ENCODE measurements at places on chromosomes 13 and 19. TPM values are rescaled to one million over a fixed set of nuclear protein-coding genes. Genes with fewer than 3 reads are reported as not detected.
A peak's percentile ranks its signal among the peaks of the same experiment; 100 is the strongest.

DNA sequence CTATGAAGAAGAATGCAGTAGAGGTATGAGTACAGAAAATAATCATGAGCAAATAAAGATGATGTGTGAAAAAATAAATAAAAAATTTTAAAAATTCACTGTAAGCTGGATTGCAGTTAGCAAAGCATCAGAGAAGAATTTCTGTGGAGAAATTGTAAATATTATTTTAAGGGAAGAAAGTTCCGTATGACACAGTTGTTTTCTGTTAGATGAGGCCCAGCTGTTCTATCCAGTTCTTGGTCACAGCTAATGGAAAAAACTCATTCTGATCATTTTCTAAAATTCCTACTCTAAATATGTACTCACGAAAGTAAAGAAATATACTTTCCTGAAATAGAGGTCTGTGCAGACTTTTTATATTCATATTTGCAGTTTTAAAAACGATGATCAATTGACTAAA lies 578.8 kb downstream of the DCT start:
- no peak overlapping the region for H3K4me3 ChIP-seq
- H3K27me3 ChIP-seq, result no peaks in the 10 kb centered on the region
- H3K4me1 ChIP-seq, result no peaks in the 10 kb centered on the region
- H3K36me3 ChIP-seq, result no peaks in the 10 kb centered on the region
- H3K27ac ChIP-seq, result no peak overlapping the region
- no peak for DNase-seq

Gene PINLYP
- total RNA-seq, result 4.1 TPM

- no peaks in the 10 kb centered on the region for H3K27me3 ChIP-seq
- H3K36me3 ChIP-seq, result no peaks in the 10 kb centered on the region
- no peak overlapping the region for H3K4me3 ChIP-seq
- no peak for DNase-seq
- no peaks in the 10 kb centered on the region for H3K4me1 ChIP-seq
Measured at GRCh38 chr13:35923347-35923746, 207.8 kb downstream of the DCLK1 start.

DNA sequence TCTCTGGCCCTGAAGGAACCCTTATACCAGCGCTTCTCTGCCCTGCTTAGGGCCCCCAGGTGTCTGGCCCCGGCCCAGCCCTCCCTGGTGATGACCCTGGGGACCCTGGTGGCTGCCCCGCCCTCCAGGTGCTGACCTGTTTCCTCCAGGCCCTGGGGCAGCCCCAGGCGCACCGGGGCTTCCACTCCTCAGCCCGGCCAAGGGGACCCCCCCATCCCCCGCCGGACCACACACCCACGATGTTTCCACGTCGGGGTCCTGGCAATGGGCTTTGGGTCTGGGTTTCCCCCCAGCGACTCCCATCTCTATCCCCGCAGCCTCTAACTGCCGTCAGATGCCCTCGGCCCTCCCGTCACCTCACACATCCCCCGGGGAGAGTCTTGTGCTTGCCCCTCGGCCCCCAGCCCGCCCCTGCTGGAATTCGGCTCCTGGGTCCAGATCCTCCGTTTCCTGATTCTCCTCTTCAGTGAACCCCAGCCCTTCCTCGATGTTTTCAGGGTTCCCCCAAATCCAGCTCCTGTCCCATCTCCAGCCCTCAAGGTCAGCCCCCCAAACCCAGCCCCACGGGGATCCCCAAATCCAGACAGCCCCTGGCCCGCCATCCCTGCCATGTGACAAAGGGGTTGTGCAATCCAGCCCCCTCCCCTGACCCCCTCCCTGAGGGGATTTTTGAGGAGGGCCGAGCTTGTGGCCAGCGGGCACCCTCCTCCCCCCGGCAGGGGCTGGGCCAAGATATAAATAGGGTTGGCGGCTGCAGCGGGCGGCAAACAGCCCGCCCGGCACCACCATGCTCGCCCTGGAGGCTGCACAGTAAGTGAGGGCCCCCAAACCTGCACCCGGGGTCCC lies at the start of gene SPIB:
Gene SPIB, plus strand, starts transcription at position 763 of the 846 bp plus-strand sequence. Its CDS starts 25 bp downstream, at position 788.
- peaks cover 12% of the 10 kb centered on the region for H3K4me1 ChIP-seq
- peaks cover 6% of the 10 kb centered on the region for H3K36me3 ChIP-seq
- H3K27ac ChIP-seq, result no peak within 1 kb of the TSS
- H3K4me3 ChIP-seq, result no peak within 1 kb of the TSS
- DNase-seq, result no peak

DNA sequence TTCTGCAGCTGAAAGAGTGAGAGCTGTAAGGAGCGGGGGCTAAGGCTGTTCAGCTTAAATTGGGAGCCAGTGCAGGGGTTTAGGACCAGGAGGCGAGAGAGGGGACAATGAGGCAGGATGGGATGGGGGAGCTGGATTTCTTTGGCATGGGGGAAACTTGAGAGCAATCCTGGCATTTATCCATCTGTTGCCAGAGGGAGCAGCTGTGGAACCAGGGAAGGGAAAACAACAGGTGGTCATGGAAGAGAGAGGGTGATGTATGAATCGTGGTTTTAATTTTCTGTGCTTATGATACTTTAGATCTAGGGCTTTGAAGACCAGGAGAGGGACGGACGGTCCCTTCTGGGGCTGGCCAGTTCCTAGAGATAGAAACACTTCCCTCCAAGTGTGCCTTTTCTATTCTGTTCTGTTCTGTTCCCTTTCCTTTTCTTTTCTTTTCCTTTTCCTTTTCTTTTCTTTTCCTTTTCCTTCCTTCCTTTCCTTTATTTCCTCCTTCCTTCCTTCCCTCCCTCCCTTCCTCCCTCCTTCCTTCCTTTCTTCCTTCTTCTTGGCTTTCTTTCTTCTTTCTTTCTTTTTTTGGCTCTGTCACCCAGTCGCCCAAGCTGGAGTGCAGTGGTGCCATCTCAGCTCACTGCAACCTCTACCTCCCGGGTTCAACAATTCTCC lies 16.0 kb upstream of the CCL25 start:
- H3K27ac ChIP-seq, result peak overlapping the region; percentile 33
- H3K27me3 ChIP-seq, result peaks cover 8% of the 10 kb centered on the region

GRCh38 chr19:34669305-34669704 lies 7.7 kb downstream of the SCGB2B2 start:
- peaks cover 4% of the 10 kb centered on the region for H3K36me3 ChIP-seq
- H3K27me3 ChIP-seq, result peaks cover 3% of the 10 kb centered on the region
- H3K27ac ChIP-seq, result no peak overlapping the region
- no peak overlapping the region for H3K4me3 ChIP-seq

Measured in activated CD4-positive, alpha-beta T cell treated with anti-CD3 and anti-CD28 coated beads, Interleukin-2, amount 10 ng/mL, durations not matched to agents 7 days and 5 days (primary cell).